ENCODE measurements at places on chromosomes 7 and 10.

- DNase-seq = no peak
Measured at GRCh38 chr10:34281661-34282582, 533.2 kb downstream of the PARD3 start.

DNA sequence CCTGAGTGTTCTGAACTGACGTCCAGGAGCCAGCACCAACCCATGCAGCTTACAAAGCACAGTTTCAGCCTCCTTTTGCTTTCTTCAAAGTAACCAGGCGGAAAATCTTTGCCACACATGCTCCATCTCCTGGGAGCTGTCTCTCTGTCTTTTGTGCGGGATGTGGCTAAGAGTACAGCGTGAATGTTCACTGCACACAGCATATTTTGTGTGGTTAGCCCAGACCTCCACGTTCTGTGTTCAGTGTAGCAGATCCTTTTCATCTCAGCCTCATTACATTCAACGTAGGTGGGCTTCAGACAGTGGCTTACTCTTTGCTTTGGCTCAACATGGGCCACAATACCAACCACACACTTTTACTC, 200.8 kb downstream of the TNS3 start:
- no peak for DNase-seq

DNA sequence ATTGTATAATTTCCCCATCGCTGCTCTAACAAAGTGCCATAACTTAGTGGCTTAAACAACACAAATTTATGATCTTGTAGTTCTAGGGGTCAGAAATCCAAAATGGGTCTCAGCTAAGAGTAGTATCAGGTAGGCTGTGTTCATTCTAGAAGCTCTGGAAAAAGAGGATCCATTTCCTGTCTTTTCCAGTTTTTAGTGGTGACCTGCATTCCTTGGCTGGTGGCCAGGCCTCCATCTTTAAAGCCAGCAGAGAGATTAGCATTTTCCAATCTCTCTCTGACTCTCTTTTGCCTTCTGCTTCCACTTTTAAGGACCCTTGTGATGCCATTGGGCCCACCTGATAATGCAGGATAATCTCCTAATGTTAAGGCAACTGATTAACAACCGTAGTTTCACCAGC, 41.0 kb upstream of the C10orf120 start:
- DNase-seq = no peak

DNA sequence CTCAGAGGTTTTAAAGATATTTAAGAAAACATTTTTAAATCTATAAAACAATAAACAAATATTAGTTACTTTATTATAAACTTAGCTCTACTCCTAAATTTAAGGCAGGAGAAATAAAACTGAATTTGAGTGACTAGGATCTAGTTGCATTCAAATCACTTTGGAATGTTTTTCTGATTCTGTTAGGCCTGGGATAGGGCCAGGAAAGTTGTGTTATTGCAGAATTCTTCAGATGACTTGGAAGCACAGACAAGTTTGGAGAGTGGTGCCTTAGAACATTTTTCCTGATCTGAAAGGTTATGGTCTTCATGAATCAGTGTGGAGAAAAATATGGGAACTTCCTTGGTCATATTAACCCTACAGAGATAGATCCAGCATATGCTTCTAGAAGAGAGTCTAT, 15.6 kb upstream of the SLC25A13 start:
- DNase-seq = no peak

GRCh38 chr10:97356318-97356914, 21.9 kb upstream of the FRAT2 start:
- DNase-seq = no peak
